ENCODE measurements at places on chromosomes 6 and 20.

- DNase-seq: no peak
Observed at GRCh38 chr6:6057442-6058053, 50.8 kb upstream of the NRN1 start.

GRCh38 chr20:43761386-43762340 is 34.9 kb upstream of the GTSF1L start:
- no peak for DNase-seq

DNA sequence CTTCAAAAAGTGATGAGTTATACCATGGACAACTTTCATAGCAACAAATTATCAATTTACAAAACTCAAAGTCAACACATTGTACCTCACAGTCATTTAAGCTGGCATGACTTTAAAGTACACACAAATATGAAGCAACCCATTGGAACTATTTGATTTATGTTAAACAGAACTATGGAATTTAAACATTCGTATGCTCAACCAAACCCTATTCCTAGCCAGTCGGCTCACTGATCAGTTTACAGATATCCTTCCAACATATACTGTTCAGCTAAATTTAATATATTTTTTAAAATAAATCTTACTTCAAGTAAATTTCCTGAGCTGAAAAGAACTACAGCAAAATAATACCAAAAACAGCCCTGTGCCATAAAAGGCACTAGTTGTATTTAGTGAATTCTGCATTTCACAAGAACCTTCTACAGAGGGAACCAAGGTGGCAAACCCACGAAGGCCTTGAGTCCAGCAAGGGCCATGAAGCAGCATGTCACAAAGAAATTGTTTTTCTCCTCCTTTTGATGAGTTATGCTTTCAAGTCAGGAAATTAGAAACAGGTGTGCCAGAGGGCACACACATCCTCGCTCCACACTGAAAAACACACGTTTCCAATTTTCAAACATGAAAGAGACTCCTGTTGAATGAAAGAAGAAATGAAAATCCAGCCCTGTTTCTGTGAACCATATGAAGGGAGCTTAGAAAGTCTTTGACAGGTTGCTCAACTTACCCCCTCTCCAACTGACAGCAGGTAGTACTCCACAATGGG is 122.8 kb downstream of the TASP1 start:
- no peak for DNase-seq

DNA sequence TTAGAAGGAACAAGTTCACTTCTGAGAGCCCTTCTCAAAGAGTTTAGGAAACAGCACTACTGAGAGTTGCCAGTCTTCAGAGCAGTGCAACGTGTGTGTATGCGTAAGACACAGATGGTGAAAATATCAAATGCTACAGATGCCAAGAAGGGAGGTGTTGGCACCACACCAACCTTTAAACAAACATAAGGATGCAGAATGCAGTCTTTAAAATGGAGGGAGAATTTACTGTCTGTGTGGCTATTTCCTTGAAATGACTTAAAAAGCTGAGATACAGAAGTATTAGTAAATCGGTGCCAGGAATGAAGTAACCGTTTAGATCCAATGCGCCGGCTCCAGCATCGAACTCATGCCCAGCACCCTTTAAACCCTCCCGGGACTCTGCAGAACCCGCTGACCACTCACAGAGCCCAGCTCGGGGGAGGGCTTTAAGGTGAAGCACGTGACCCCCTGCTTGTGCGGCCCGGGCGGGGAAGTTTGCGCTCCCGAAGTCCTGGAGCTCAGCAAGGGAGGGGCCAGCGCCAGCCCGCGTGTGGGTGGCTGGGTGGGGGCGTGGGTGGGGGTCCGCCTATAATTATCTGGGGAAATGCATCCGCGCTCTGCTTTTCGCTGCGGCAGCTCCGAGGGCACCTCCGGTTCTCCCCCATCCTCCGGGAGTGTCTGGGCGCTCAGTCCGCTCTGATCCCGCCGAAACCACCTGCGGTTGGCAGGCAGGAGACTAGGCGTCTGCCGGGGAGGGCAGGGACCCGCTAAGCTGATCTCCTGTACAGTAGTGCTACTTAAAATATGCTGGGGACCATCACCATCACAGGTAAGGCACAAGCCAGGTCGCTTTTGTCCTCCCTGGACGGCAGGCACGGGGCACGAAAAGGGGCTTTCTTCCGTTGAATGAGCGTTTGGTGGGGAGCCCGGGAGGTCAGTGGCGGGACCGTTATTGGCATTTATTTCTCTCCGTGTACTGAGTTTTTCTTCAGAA is 66.0 kb downstream of the ZBTB2 start:
- no peak for DNase-seq

Data from activated CD4-positive, alpha-beta T cell treated with anti-CD3 and anti-CD28 coated beads for 24 hours (primary cell).